ENCODE measurements at places on chromosomes 4 and X. TPM values are rescaled to one million over a fixed set of nuclear protein-coding genes. Genes with fewer than 3 reads are reported as not detected.

GRCh38 chr4:17690898-17691297 is 76.5 kb downstream of the MED28 start:
- no peak for DNase-seq

DNA sequence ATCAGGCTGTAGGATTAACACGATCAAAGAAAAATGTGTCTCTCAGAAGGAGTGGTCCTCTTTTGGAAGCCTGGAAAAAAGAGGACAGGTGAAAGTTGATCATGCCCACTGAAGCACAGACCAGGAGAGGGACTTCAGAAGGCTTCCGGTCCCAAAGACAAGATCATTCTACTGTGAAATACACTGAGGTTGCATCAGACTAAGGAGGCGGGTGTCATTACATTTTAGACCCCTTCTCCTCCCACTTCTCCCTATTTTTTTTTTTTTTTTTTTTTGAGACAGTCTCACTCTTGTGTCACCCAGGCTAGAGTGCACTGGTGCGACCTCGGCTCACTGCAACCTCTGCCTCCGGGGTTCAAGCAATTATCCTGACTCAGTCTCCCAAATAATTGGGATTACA is 67.5 kb downstream of the RBM47 start:
- DNase-seq: no peak

- DNase-seq: no peak
Observed at GRCh38 chrX:100289066-100289558, 121.0 kb downstream of the PCDH19 start.

SEC24D gene
- 134 TPM for total RNA-seq

GRCh38 chr4:159420162-159421057 is 317.5 kb downstream of the RAPGEF2 start:
- no peak for DNase-seq

GRCh38 chr4:108175966-108176365 is 7.2 kb upstream of the LEF1 start:
- DNase-seq: no peak

GRCh38 chrX:129779747-129780146 is at the start of gene SASH3:
Gene SASH3 (plus strand): TSS chrX:129779949. CDS start chrX:129780098, 149 bp downstream.
- no peak for DNase-seq

DNA sequence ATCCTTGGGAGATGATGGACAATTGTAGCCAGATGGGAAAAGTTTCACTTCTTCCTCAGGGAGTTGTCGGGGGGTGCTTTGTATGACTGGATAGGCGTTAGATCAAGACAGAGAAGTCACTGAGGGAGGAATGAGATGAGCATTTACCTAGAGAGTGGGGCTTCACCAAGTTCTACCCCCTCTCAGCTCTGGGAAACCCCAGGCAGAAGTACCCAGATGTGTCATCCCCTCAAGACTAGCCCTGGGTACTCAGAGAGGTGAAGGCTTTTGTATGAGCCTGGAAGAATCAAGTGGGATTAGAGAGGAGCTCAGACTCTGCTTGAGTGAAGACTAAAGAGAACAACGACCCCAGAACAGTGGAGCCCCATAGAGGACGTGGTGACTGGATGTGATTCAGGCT is 1.9 kb downstream of the MAGEB1 start:
- DNase-seq: no peak

- no peak for DNase-seq
Observed at GRCh38 chr4:134382478-134383227, 181.1 kb upstream of the PABPC4L start.

SPARCL1 gene
- not detected for total RNA-seq
